ENCODE measurements at places on chromosomes 7 and 10. TPM values are rescaled to one million over a fixed set of nuclear protein-coding genes. Genes with fewer than 3 reads are reported as not detected.

GRCh38 chr10:12243864-12244620 lies 48.1 kb downstream of the CDC123 start:
- no peak for DNase-seq

DNA sequence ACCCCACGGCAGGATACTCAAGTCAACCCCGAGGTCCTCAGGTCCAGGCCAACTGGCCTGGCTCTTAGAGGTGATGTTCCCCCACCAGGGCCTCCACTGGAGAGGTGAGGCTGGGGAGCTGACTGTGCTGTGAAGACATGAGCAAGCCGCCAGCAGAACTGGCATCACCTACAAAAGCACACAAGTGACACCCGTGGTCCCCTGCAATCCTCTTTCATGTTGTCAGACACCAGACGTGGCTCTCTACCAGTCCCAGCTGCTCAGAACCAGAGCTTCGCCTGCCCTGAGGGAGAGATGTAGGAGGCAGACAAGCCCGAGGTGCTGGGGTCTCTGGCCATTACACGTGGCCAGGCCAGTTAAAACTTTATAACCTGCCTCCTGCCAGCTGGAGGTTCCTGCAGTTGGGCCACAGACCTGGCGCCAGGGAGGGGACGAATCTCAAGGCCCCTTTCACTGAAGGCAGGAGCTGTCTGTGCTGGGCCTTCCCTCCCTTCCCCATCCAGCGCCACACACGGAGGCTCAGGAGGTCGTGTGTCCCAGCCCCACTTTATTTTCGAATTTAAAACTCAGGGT lies 2.2 kb downstream of the COMTD1 start:
- DNase-seq: peak; percentile 28

GRCh38 chr10:110426294-110427181 lies 71.2 kb upstream of the DUSP5 start:
- DNase-seq: no peak

- no peak for DNase-seq
These were observed 21.9 kb upstream of the CABCOCO1 start for GRCh38 chr10:61640856-61641255.

- no peak for DNase-seq
These were observed 102.8 kb upstream of the RET start for GRCh38 chr10:42973870-42974692.

GRCh38 chr7:158827411-158828132 lies 1.7 kb downstream of the ESYT2 start:
- DNase-seq: no peak

- DNase-seq: no peak
These were observed 68.2 kb upstream of the AGK start for GRCh38 chr7:141483044-141483443.

EVX1 gene
- total RNA-seq: not detected

SRRM3 gene
- total RNA-seq: not detected

Data from activated CD8-positive, alpha-beta T cell treated with anti-CD3 and anti-CD28 coated beads, Interleukin-2, amount 10 ng/mL, durations not matched to agents 7 days and 5 days (primary cell).